Renal pelvis (tissue), 12 donors: ENCODE measurements at places on chromosomes 3 and 15. TPM values are rescaled to one million over a fixed set of nuclear protein-coding genes. Genes with fewer than 3 reads are reported as not detected.

DNA sequence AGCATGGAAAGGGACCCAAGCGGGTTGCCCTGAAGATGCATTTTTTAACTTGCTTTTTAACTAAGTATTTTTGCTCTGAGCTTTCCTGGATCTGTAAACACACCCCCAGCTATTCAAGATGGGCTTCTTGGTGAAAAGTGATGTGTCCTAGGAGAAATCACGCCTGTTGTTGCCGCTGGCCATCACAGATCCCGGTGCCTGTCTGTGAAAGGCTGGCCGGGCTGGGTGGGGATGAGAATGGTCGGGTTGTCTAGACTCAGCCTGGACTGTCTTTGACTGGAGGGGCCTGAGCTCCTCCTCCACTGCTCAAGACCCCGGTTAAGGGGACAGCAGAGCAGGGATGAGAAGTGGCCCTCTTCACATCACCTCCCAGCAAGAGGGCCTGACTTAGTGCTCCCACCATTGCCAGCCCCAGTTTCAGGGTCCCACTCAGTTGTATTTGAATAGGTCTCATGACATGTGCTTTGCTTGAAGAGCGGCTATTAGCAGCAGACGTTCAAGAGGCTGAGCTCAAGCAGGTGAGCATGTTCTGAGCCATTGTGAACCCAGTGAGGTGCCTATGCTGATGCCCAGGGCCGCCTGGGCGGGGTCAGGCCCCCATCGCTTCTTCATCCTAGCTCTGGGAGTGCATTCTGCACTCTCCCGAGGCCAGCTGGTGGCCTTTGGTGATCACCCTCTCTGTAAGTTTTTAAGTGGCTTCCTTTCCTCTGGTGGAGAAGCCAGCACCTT lies 79.9 kb downstream of the IGF1R start:
- DNase-seq = no peak

DLL4 gene
- polyA plus RNA-seq = 7.3 TPM

DNA sequence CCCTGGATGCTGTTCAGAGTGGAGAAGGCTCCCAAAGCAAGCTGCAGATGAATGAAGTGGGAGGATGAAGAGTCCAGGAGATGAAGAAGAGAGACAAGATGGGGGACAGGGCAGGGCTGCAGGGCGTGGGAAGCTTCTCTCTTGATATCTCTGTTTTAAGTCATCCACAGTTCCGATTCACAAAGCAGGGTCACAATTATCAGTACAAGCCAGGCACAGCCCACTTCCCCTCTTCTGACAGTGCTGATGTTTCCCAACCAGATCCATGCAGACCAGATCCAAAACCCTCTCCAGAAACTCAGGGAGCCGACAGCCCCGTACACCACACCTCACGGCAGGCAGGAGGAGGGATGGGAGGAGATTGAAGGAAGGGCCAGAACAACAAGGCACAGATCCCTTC lies 31.1 kb downstream of the NTRK3 start:
- no peak for DNase-seq

GRCh38 chr3:127015282-127016042 lies 32.5 kb downstream of the PLXNA1 start:
- DNase-seq = no peak

DNA sequence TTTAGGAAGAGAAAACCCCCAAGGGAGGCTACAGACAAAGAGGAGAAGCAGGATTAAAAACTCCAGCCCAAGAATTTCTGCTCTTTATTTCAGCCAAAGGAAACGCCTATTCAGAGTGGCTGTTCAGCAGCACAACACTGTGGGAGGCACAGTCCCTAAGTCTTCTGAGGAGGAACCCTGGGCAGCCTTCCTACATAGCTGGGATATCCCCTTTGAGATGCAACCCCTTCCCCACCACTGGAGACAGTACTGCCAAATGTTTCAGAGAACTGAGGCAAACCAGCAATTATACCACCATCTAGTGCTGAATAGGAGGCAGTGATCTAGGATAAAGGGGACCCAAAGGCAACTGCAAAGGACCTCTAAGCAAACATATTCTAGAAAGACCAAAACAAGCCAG lies 168.1 kb downstream of the VPS13C start:
- no peak for DNase-seq

DNA sequence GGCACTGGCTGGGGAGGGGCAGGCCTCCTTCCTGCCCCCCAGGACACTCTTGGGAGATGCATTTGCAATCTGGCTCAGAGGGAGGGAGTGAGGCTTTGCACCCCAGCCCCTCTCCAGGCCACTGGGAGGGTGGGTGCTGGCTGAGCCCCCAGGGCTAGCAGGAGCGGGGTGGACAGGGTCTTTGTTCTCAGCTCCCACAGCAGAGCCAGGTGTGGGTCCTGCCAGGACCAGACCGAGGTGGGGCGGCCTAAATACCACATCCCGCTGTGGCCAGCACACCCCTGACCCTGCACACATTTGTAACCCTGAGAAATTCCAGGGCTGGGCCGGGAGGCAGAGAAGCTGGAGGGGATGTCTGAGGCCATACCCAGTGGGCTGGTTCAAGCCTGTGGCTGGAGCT lies 41.0 kb downstream of the STARD5 start:
- no peak for DNase-seq

MAGEL2 gene
- 5.6 TPM for polyA plus RNA-seq
